Stimulated activated CD4-positive, alpha-beta T cell treated with anti-CD3 and anti-CD28 coated beads, Interleukin-12 subunit alpha, Interleukin-12 subunit beta, amount 100 ng/mL, for 4 hours (primary cell): ENCODE measurements at places on chromosomes 2 and 18.

DNA sequence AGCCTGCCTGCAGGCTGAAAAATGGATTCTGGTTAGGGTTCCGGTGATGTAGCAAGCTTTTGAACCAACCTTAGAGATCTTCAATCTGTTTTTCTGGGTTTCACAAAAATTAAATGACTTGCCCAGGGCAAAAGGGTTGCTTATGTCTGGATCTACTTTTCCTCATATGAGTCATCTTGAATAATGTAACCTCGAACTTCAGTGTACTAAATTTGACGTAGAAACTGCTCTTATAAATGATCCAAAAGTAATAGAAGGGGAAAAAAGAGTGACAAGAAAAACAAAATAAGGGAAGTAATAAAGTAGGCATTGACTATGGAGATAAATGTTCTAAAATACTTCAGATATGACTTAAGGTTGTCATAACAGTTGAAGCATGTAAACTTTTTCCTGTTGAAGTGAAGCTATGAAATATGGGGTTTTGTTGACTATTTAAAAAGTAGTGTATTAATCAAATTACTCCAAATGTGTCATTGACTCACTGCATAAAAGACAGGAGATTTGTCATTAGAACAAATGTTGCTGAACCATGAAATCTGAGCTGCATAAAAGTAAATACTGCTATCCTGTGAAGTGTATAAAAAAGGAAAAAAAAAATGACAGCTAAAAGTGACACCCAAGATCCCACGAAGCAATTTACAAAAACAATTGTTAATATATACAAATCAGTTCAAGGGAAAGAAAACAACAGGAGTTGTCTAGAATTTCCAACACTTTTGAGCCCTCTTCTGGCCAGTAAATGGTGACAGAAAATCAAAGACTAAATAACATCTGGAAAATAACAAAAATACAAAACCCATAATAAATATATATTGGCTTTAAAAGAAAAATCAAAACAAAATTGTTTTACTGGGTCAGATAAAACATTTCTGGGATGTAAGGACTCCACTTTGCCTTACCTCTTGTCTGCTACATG lies 103.6 kb upstream of the SERPINE2 start:
- DNase-seq, result no peak

DNA sequence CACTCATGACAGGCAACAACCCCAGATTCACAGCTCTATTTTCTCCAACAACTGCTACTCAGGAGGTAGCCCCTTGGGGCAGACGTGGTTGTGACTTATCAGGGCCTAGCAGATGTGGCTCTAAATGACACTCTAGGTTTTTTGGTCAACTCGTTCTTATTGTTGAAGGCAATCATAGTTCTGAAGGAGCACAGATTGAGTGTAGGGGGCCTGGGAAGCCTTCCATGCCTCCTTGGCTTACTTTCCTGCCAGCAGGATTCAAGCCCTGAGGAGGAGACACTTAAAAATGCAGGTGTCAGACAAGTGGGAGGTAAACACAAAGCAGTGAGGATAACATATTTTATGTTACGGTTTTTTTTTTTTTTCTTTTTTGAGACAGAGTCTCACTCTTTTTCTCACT lies 23.5 kb upstream of the SUCLG1 start:
- DNase-seq, result no peak

DNA sequence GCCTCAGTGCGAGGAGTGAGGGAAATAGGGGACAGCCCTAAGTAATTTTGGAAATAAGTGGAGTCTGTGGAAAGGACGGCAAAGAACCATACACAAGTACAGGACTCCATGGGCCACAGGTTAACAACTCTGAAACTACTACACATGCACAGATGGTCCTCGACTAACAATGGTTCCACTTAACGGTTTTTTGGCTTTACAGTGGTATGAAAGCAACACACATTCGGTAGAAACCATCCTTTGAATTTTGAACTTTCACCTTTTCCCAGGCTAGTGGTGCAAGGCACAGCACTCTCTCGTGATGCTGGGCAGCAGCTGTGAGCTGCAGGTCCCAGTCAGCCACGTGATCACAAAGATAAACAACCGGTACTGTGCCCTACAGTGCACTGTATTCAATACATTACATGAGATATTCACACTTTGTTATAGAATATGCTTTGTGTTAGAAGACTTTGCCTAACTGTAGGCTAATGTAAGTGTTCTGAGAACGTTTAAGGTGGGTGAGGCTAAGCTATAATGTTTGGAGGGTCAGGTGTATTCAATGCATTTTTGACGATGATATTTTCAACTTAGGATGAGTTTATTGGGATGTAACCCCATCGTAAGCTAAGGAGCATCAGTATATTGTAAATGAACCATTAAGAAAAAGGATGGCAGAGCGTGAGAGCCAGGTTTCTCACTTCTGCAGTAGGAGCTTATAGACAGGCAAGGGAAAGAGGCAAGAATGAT lies 44.6 kb downstream of the TBC1D8 start:
- DNase-seq, result no peak

GRCh38 chr18:3671176-3671575 lies 221.2 kb downstream of the TGIF1 start:
- DNase-seq, result no peak

- DNase-seq, result no peak
Observed at GRCh38 chr2:226011716-226012450, 612.4 kb downstream of the NYAP2 start.
